ENCODE measurements at places on chromosomes 5 and 9.

- DNase-seq = no peak
Observed at GRCh38 chr9:133876836-133877235, 115.3 kb downstream of the VAV2 start.

DNA sequence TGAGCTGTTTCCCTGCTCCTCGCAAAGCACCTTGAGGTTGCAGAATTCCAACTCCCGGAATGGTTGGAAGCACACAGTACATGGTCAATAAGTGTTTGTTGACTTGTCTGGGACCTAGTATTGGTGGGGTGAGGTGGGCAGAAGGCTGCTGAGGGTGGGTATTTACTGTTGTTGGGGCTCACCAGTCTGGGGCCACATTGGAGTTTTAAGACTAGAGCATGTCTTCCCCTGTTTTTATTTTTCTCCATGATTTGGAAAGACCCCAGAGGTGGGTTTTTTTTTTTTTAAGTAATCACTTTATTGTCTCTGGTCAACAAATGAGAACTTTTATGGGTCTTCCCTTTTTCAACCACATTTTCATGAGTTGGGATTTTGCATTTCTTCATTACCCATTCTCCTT is 55.1 kb downstream of the IRF1 start:
- no peak for DNase-seq

GRCh38 chr5:167207081-167207480 is 1084.4 kb upstream of the WWC1 start:
- no peak for DNase-seq

- no peak for DNase-seq
Observed at GRCh38 chr5:5481206-5481605, 58.7 kb downstream of the ICE1 start.

Measured in stimulated activated CD4-positive, alpha-beta T cell treated with anti-CD3 and anti-CD28 coated beads, Interleukin-12 subunit alpha, Interleukin-12 subunit beta, amount 100 ng/mL, for 4 hours (primary cell).